ENCODE measurements at places on chromosomes 7 and 10.
A peak's percentile ranks its signal among the peaks of the same experiment; 100 is the strongest.

DNA sequence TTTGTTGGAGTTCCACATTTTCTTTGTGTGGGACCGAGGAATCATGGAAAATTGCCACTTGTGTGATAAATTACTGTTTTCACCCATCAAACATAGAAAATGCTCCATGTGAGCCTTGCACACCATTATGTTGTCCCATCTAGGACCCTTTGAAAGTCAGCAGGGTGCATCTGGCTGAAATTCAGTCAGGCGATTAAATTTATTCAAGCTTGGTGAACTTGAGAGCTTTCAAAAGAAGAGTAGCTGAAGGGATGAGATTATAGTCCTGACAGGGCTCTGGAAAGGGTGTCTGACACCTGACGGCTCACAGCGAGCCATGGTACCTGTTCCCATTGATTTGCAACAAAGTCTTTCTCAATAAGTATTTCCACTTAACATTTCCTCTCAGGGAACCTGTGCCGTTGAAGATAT lies 399.7 kb upstream of the ETV1 start:
- DNase-seq, result no peak

- no peak for DNase-seq
Observed at GRCh38 chr10:121425623-121426022, 172.6 kb downstream of the FGFR2 start.

DNA sequence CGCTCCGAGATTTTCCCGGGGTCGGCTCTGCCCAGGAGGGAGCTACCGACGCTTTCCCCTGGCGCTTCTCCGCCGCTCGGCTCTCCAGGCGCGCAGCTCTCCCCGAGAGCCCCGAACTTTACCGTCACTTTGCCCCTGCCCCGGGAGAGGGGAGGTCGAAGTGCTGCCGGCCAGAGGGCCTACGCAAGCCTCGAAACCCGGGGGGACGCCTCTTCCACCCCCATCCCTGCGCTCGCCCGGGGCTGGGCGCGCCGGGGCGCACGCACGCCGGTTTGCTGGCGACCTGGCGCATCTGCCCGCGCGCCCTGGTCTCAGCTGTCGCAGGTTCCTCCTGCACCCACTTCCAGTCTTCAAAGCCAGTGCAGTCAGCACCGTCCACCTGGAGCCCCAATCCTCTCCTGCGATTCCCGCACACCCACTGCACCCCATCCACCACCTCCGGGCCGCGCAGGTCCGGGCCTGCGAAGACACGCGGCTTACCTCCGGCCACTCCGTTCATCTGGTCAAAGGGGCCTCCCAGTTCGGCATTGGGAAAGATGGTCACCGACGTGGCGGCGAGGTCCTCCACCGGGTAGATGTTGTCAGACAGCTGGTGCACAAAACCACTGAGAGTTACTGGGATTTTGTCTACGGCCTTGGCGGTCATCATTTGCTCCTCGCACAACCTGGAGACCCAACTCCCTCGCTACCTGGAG lies 638 bp downstream of the EGR2 start:
- no peak for DNase-seq

DNA sequence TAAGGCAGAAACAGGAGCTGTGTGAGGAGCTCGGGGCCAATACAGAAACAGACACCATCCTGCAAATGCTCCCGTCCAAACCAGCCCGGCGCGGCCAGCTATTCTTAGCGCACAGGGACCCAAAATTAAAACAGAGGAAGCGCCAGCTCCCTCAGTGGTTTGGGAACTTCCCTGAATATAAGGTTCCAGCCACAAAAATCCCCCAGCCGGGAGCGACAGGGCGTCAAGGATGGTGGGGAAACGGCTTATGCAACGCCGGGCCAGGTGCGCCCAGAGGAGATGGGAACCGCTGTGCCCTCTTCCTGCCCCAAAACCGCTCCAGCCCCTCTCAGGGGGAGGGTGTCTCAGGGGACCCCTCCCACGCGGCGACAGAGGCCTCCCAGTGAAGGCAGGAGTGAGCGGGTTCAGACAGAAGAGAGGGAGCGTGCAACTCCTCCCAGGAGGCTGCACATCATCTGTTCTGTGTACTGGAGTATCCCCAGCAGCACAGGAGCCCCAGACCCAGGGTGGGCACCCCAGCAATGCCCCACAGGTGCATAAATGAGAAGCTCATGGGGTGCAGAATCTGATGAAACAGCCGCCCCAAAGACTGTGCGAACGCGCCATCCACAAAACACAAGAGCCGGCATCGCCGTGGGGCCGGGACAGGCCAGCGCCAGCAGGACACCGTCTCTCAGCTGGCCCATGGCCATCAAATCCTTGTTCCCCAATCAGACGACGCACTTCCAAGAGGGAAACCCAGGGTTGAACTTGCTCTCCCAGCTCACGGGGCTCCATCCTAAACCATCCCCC lies 73.9 kb upstream of the PDGFA start:
- no peak for DNase-seq

DNA sequence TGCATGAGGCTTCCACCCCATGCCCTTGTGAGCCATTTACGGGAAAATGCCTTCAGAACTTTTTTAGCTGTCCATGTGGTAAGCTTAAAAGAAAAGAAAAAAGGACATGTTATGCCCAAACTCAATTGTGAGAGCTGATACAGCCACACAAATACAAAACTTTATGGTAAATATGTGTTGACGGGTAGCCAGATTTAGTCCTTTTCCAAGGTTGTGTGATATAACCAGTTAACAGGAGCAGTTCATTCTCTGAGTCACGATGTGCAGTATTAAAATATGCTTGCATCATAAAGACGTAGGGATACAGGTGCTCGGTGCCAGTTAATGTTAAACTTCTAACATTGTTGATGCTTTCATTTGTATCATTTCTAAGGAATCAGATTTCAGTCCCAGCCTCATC lies 350.4 kb downstream of the DNAJB6 start:
- DNase-seq, result no peak

DNA sequence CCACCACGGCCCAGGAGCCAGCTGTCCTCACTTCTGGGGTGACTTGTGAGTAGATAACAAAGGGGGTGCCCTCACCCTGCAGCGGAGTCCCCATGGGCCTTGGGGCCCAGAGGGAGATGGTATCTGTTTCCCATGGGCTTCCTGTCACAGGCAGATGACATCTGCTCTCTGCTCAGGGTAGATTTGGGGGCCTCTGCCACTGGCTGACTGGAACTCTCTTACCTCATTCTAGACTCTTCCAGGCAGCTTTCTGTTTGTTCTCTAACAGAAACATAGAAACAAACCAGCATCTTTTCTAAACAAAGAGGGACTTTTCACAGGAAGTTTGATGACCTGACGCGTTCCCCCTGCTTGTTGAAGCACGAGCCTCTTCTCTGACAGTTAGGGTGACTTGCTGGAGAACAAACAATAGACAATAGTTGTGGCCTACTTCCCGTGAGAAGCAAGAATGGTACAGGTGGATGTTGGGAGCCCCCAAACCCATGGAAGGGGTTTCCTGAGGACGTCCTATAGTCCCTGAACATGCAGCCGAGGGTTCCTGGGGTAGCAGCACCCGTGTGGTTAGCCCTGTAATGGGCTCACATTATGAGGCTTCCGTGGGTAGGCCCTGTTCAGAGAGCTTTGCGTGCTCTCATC lies 61.6 kb downstream of the GRK5 start:
- peak; percentile 72 for DNase-seq

- no peak for DNase-seq
Observed at GRCh38 chr7:22296916-22297315, 60.0 kb downstream of the RAPGEF5 start.

- DNase-seq, result no peak
Observed at GRCh38 chr7:1695800-1696454, 25.9 kb downstream of the ELFN1 start.

DNA sequence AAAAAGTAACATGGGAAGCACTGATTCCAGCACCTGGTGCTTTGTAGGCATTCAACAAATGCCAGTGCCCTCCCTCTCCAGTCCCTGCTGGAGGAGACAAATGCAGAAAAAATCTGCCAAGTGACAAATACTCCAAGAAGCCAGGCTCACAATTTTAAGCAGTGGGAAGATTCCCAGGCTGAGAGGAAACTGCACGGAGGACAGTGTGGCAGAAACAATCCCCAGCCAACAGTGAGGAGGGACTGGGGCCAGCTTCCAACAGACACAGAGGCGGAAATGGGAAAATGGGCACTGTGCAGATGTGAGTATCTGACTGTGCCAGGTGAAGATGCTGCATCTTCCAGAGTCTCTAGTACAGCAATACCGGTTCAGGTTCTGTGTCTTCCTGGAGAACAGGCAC lies 106.3 kb downstream of the SLIT1 start:
- no peak for DNase-seq

GRCh38 chr7:83519240-83519639 lies 129.7 kb downstream of the SEMA3E start:
- DNase-seq, result no peak

- no peak for DNase-seq
Observed at GRCh38 chr7:3267966-3268690, 32.9 kb upstream of the SDK1 start.
